ENCODE measurements at places on chromosomes 7 and 10. TPM values are rescaled to one million over a fixed set of nuclear protein-coding genes. Genes with fewer than 3 reads are reported as not detected.

CYP3A4 gene
- not detected for total RNA-seq

BRAT1 gene
- total RNA-seq = 25.9 TPM

PDE1C gene
- total RNA-seq = 0.22 TPM

OR9A2 gene
- 1.2 TPM for total RNA-seq

CTAGE8 gene
- total RNA-seq = not detected

Measured in placental epithelial cell (primary cell).